ENCODE measurements at places on chromosomes 13 and 19.

DNA sequence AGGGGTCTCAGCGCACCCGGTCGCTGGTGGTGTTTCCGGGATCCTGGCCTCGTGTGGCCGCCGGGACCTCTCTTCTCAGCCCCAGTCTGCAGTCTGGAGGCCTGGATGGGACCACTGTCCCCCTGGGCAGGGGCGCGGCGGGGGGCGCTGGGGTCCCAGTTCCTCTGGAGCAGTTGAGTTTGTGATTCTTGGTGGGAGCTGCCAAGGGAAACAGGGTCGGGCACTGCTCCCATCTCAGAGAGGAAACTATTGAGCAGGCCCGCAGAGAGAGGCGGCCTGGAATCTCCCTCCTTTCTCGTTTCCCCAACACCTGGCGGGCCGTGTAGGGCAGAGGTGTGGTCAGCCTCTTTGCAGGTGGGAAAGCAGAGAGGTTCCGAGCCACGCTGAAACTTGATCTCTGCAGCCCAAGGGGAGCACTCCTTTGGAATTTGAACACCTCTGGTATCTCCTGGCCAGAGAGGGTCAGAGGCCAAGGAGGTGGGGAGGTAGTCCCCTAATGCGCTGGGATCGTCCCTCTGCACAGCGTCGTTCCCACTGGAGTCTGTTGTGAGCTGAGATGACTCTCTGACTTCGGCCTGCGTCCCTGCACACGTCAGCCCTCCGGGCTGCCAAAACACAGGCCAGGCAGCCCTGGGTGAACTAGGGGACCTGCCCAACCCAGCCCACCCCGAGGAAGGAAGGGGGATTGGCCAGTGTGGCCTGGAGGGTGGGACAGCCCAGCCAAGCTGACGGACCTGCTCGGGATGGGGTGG lies 741 bp downstream of the PLEKHF1 start:
- DNase-seq: peak; percentile 76

- no peak for DNase-seq
Observed at GRCh38 chr13:41267106-41267505, 3.7 kb upstream of the MTRF1 start.

DNA sequence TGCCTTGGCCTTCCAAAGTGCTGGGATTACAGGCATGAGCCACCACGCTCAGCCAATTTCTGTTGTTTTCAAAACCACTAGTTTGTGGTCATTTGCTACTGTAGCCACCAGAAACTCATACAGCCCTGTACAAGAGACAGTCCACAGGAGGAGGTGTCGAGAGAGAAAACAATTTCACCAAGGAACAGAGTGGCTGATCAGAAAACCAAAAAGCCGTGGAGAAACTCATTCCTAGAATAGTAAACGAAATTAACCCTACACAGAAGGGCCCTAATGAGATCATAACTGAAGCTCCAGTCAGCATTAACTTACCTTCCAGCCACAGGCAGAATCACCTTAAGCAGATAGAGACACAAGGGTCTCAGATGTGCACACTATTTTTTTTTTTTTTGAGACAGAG lies 3.8 kb upstream of the CCDC124 start:
- no peak for DNase-seq

GRCh38 chr13:113926951-113927660 lies 46.8 kb downstream of the C13orf46 start:
- DNase-seq: no peak

DNA sequence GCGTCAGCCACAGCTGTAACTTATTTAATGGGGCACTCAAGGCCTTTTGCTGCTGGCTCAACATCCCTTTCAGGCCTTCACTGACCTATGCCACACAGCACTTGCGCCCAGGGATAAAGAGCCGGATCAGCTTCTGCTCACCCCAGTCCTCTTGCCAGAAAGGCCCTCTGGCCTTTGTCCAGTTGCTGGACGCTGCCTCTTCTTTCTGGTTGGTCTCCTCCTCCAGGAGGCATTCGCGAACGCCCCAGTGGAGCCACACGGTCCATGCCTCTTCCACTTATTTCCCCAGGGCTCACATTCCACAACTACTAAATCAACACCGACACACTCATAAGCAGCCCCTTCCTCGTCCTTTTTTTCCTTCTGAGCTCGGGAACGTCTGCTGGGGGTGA lies 3.7 kb upstream of the ZNF329 start:
- DNase-seq: no peak

DNA sequence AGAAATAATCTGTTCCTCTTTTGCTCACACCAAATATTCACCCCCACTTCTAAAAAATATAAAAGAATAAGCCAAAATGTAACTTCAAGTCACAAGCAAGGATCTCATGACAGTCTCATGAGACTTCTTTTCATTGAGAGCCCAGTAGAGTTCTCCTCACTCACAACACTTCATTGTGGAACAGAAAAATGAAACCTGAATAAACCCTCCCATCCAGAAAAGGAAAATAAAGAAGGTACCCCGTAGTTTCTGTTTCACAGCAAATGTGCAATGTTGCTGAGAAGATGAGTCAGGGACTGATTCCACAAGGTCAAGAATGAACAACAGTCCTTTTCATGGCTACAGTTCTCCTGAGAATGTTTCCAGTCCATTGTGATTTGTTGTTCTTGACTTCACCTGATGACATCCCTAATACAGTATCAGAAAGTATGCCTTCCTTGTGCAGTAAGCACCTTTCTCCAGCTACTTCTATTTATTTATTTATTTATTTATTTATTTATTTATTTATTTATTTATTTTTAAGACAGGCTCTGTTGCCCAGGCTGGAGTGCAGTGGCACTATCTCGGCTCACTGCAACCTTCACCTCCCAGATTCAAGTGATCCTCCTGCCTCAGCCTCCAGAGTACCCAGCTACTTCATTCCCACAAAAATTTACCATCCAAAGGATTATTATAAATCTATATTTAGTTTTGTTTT lies 6.4 kb upstream of the ZNF841 start:
- DNase-seq: no peak

GRCh38 chr13:42373048-42373812 lies 101.3 kb downstream of the AKAP11 start:
- DNase-seq: no peak

DNA sequence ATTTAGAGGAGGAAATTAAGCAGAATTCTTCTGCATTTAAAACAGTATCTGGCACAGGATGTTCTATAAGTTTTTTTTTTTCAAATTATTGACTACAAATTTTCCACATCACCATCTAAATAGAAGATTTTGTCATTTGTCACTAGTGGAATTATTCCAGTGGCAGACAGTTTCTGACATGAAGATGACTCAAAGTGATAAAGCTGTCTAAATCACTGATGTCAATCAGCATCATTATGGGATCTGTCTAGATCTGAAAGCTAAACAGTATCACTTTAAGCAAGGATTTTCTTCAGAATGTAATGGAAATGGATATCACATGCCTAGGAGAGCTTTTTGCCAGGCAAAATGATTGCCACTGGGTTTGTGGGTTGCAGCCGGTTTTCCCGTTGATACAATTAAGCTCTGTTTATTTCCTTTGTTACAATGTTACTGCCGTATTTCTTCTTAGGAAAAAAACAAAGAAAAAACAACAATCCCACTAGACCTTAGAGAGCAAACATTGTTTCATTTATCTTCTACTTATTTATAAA lies 1657.0 kb upstream of the PRR20A start:
- no peak for DNase-seq

DNA sequence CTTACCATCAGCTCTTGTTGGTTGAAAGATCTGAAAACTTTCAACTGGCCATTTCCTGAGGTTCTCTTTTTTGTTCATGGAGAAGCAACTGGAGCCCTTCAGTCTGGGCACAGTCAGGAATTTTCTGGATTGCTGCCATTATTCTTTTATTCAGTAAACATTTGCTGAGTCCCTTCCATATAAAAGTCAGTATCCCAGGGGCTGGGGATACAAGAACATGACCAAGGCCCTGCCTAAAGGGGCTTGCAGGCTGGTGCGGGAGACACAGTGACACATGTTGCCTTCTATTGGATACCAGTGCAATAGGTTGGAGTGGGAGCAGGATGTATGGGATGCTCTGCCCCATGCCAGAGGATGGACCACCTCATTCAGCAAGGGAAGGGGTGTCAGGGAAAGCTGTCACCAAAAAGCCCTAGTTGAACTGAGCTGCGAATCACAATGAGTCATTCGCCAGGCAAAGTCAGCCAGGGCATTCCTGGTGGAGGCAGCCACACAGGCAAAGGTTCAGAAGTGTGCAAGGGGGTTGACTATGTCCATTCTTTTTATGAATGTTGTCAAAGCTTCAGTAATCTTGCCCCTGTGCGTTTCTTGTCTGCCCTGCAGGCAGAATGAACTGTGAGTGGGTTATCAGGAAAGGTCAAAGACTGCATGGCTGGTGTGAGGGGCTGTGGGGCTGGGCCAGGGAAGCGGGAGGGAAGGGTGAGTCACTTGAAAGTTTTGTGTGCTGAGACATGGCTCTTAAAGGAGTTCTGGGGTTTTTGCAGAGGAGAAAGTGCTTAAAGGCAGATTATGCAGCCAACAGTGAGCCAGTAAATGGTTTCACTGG lies 395.9 kb downstream of the KCNRG start:
- DNase-seq: peak; percentile 79

DNA sequence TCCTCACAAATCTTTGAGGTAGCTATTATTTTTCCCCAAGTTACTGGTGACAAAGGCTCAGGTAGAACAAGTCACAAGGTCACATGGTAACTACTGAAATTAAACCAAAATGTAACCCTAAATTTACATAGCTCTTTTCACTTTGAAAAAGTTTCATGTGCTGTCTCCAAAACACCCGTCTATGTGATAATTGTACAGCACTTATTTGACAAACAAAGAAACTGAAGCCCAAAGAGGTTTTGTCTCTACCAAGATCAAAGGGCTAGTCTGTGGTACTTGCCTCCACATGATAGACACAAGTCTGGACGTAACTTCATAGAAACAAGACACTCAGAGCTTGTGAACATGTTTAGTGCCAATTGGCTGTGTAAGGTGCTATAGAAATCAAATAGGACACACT lies 108.3 kb downstream of the SACS start:
- no peak for DNase-seq

- no peak for DNase-seq
Observed at GRCh38 chr19:27679905-27680304, 1533.0 kb downstream of the UQCRFS1 start.

DNA sequence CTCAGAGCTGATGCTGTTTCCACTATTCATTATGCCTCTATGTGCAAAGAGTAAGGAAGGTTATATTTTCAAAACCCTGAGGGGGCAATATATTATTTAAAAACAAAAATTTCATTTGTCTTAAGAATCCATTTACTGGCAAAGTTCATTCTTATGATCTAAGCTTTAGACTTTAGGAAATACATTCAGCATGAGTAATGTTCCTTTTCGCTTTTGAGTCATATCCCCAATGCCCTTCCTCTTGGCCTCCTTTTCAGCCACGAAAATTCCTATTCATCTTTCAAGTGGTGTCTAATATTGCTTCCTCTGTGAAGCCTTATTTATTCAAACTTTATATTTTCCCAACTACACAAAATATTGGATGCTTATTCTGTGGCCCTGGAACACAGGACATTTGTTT lies 1317.0 kb downstream of the PCDH9 start:
- DNase-seq: no peak

DNA sequence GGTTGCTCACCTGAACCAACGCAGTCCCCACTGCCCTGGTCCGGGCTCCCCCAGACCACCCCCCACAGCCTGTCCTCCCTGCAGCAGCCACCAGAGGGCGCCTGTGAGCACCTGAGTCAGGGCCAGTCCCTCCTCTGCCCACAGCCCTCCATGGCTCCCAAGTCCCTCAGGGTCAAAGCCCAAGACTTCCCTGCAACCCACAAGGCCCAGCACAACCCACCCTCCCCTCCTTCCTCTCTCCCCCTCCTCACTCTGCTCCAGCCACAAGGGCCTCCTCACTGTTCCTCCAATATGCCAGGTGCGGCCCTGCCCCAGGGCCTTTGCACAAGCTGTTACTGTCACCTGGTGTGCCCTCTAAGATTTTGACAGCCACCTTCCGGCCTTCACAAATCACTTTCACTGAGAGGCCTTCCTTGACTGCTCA lies 10.9 kb downstream of the GNA15 start:
- no peak for DNase-seq

- peak; percentile 85 for DNase-seq
Observed at GRCh38 chr13:99606324-99607066, 105.2 kb downstream of the TM9SF2 start.

GRCh38 chr19:1279782-1280341 lies 4.5 kb downstream of the FAM174C start:
- DNase-seq: peak; percentile 48

DNA sequence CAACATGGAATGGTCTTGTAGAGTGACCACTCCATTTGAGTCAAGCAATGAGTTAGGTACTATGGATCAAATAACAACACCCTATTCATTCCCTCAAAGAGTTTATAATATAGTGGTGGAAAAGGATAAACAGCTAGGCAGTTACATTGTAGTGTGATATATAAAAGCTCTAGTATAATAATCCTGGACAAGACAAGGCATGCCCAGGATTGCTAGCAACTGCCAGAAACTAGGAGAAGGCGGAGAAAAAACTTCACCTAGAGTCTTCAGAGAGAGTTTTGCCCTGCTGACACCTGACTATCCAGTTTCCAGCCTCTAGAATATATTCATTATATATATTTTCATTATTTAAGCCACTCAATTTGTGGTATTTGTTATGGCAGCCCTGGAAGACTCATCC lies 530.6 kb downstream of the KLF12 start:
- no peak for DNase-seq

- no peak for DNase-seq
Observed at GRCh38 chr19:911197-912033, 1.6 kb downstream of the R3HDM4 start.

- DNase-seq: no peak
Observed at GRCh38 chr19:4042064-4042730, 24.5 kb downstream of the ZBTB7A start.

DNA sequence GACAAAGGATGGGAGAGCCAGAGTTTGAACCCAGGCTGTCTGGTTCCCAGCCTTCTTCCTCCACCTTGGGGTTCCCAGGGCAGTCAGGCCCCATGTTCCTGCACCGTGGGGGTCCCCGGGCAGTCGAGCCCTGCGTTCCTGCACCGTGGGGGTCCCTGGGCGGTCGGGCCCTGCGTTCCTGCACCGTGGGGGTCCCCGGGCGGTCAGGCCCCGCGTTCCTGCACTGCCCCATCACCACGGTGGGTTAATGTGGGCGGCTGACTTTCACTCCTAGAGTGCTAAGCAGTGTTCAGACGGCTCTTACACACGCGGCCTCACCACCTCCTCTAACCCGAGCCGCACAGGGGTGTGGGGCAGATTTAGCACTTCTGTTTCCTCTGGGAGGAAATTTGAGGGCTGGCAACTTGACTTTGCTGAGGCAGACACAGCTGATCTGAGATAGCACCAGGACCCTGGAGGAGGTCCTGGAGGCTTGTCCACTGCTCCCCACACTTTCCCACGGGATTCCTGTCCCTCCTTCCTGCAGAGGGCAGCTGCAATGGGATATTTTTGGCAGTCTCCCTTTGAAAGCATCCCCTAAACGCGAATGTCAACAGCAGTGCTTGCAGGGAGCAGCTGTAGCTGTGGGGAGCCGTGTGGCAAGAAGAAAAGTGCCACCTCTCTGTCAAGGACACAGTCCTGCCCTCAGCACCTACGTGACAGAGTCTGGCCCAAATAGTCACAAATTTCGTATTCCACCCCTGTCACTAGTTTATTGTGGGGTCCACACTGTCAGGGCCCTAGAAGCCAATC lies 239.4 kb downstream of the TEX29 start:
- DNase-seq: no peak

- DNase-seq: no peak
Observed at GRCh38 chr19:4258181-4258580, 11.3 kb downstream of the YJU2 start.

Measured in PC-9 (cell line).